ENCODE measurements at places on chromosomes 12 and 14.

DNA sequence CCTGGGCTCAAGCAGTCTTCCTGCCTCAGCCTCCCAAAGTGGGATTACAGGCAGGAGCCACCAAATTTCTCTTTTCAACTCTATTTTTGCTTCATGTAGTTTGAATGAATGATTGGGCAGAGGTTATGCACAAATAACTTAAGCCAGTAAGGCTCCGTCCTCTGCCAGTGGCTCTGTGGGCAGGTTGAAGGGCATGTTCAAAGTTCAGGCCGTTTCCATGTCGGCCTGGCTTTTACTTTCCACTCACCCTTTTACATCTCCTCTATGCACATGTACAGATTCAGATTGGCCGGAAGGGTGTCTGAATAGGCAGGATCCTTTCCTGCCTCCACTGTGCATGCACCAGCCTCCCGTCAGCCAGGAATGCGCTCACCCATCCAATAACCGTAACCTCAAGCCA, 132.3 kb downstream of the EML1 start:
- DNase-seq, result no peak

DNA sequence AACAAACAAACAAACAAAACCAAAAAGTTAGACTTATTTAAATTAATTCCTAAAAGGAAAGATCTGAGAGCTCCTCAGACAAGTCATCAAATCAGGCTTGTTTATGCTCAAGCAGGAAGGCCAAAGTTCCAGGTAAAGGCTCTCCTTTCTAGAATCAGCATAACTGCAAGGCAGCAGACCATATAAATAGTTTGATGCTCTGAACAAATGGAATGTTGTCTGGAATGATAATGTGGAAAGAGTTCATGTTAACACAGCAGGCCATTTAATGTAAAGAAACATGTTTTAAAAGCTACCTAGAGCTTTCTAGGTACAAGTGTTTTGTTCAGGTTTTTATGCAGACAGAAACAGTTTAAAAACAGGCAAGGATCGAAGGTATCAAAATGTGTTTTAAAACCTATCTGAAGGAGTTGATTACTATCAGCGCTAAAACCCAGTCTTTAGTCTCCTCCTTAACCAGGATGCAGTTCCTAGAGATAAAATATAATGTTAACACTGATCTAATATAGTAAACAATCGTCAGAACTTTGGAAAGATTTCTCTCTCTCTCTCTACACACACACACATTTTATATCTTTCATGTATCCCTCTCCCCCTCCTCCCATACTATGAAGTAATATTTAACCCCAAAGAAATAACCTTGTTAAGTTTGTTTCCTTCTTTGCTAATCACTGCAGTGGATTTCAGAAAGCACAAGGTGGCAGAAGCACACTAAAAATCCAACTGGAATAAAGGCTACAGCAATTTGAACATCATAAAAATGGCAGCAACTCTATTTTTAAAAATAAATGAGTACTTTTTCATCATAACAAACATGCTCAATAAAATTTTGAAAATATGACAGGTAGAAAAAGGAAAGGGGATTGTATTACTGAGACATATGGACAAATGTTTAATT, 135.5 kb downstream of the PAWR start:
- DNase-seq, result peak; percentile 65

GRCh38 chr14:29829851-29830250, 97.8 kb downstream of the PRKD1 start:
- no peak for DNase-seq

- DNase-seq, result no peak
These were observed 20.7 kb downstream of the FAIM2 start for GRCh38 chr12:49882851-49883464.
